ENCODE measurements at places on chromosomes 1 and 21. TPM values are rescaled to one million over a fixed set of nuclear protein-coding genes. Genes with fewer than 3 reads are reported as not detected.
A peak's percentile ranks its signal among the peaks of the same experiment; 100 is the strongest.

- peak; percentile 15 for DNase-seq
Observed at GRCh38 chr1:233394860-233395717, 67.6 kb downstream of the MAP3K21 start.

GRCh38 chr1:113515498-113515897 is 125.2 kb downstream of the MAGI3 start:
- DNase-seq, result no peak

DNA sequence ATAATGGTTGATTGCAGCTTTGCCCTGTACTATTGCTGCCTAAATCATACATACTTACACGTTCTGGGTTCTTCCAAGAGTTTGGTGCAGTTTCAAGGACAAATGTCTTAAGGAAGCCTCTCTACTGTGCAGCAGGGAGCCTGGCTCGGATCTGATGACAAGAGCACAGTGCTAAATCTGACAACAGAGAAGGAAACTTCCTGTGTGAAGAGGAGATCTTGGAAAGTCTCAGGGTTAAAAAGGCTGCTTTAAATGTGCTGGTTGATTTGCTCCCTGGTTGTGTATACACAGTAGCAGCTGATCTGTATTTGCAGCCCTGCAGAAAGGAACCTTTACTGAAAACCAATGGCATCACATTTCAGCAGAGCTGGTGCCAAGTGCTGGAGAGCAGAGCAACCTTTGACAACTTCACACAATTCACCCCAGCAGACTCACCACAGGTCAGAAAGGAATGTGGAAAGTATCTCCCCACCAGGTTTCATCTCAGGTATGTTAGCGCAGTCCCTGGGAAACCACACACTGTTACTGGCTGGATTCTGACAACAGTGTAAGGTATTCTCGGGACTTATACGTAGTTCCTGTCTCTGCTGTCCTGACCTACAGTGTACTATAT is 355.0 kb upstream of the ESRRG start:
- peak; percentile 61 for DNase-seq

GRCh38 chr1:195999022-195999421 is 609.2 kb downstream of the KCNT2 start:
- no peak for DNase-seq

DNA sequence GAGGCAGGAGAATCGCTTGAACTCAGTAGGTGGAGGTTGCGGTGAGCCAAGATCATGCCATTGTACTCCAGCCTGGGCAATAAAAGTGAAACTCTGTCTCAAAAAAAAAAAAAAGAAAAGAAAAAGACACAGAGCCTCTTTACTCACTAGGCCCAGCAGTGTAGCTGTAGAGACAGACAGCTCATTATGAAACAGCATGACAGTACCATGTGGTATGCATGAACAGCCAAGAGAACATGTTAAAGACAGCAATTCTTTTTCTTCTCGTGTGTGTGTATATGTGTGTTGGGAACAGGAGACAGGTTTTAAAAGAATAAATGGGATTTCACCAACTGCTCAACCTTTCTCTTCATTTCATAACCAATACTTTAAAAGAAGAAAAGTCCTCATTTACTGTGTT is 118.8 kb downstream of the PIK3R3 start:
- DNase-seq, result no peak

DNA sequence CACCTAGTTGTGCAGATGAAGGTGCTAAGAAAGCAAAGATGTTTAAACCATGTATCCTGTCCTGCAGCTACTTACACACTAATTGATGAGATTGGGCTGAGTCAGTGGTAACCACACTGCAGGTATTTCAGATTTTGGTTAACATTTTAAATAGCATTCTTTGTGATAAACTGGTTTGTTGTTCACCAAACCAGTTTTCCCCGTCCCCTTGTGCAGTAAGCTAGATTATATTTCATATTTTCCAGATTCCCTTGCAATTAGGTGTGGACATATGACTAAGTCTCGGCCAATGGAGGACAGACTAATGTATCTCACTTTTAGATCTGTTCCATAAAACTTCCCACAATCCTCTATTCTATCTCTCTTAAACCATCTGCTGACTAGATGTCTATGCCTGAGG is 320.4 kb downstream of the RWDD3 start:
- DNase-seq, result no peak

DNA sequence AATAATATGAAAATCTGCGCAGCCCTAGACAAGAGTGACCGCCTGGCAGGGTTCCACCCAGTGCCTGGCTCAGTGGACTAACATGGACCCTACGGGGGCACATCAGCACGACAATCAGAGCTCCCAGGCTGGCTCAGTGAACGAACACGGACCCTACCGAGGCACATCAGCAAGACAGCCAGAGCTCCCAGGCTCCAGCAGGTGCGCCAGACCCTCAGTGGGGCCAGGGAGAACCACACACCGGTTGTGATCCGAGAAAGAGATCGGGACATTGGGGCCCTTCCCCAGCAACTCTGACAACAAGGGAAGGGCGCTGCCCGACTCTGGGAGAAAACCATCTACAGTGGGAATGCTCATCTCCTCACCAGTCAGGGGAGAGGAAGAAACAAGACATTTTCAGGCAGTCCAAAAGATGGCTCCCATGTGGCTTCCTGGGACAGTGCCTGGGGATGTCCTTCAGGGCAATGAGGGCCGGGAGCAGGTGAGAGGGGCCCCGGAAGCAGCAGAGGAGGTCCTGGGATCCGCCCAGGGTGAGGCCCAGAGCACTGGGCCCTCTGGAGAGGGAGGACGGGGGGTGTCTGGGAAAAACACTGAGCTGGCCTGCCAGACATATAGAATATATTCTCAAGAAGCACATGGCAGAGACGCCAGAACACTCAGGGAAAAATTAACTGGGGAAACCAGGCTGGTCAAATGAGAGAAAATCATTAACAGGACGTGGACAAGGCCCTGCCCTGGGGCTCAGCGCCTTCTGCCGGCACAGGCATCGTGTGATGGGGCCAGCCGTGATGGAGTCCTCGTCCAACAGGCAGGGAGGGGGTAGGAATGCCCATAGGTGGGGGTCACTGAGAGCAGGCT is 4.8 kb downstream of the ARHGEF16 start:
- peak; percentile 12 for DNase-seq

- DNase-seq, result no peak
Observed at GRCh38 chr1:240804475-240804874, 192.5 kb upstream of the GREM2 start.

- no peak for DNase-seq
Observed at GRCh38 chr1:158295791-158296190, 6.1 kb downstream of the CD1C start.

DNA sequence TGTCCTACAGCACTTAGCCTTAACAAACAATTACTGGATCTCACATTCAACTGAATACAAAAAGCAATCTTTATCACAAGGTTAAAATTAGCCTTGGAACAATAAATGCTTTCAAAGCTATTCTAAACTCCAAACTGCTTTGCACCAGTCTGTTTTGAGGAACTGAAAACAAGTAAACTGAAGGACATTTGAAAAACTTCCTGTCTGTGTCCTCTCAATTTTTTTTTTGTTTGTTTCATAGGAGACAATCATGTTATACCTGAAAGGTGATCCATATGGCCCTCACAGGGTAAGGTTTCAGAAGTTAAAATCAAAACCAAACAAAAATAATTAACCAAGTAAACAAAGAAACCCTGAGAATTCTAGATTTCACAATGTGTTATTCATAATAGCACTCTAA is 459.1 kb downstream of the DPYD start:
- peak; percentile 6 for DNase-seq

- DNase-seq, result no peak
Observed at GRCh38 chr21:28943631-28944030, 49.0 kb downstream of the LTN1 start.

- DNase-seq, result peak; percentile 66
Observed at GRCh38 chr1:16143566-16144324, 12.1 kb downstream of the EPHA2 start.

GRCh38 chr1:65176056-65176450 is 28.1 kb downstream of the AK4 start:
- DNase-seq, result peak; percentile 3

OR14K1 gene
- polyA plus RNA-seq, result not detected

CASZ1 gene
- 19.2 TPM for polyA plus RNA-seq

AUNIP gene
- polyA plus RNA-seq, result 0.31 TPM

CLDN17 gene
- polyA plus RNA-seq, result not detected

TMPRSS15 gene
- not detected for polyA plus RNA-seq

EXTL1 gene
- polyA plus RNA-seq, result 0.18 TPM

ASAP3 gene
- polyA plus RNA-seq, result 25.3 TPM

THEM5 gene
- not detected for polyA plus RNA-seq

Measured in lung (tissue), 17 donors.